ENCODE measurements at places on chromosomes 11 and 22.

DNA sequence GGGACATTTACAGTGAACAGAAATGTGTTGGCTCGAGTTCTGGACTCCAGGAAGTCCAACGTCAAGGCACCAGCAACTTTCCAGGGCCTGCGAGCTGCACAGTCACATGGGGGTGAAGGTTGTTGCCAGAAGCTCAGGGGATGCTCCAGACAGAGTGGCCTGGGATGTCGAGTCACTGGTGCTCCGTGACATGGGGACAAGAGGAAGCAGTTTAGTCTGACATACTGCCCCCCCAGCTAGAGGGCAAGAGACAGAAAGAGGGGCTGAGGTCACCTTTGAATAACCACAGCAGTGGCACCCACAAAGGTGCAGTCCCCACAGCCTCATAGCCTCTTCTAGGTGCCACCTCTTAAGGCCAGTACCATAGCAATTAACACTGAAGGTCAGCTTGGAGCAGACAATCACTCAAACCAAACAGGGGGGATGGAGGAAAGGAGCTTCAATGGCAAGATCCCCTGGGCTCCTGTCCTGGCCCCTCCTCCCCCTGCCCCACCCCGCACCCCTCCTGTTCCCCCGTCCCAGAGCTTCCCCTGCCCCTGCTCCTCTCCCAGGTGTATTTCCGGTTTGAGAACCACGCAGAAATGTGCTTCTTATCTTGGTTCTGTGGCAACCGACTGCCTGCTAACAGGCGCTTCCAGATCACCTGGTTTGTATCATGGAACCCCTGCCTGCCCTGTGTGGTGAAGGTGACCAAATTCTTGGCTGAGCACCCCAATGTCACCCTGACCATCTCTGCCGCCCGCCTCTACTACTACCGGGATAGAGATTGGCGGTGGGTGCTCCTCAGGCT is 3.8 kb downstream of the APOBEC3D start:
- DNase-seq = no peak

DNA sequence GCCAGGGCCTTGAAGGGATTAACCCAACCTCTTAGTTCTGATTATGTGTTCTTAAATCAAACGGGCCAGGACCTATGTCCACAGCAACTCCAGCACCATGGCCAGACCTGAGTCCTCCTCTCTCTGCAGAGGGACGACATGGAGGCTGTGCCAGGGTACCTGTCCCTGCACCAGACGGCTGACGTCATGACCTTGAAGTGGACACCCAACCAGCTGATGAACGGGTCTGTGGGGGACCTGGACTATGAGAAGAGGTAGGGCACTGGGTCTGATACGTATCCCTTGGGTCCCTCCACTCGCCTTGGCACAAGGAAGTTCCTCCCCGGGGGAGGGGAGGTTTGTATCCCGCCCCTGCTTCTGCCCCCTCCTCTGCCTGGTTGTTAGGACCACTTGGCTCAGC is 53.6 kb downstream of the SGSM1 start:
- no peak for DNase-seq

DNA sequence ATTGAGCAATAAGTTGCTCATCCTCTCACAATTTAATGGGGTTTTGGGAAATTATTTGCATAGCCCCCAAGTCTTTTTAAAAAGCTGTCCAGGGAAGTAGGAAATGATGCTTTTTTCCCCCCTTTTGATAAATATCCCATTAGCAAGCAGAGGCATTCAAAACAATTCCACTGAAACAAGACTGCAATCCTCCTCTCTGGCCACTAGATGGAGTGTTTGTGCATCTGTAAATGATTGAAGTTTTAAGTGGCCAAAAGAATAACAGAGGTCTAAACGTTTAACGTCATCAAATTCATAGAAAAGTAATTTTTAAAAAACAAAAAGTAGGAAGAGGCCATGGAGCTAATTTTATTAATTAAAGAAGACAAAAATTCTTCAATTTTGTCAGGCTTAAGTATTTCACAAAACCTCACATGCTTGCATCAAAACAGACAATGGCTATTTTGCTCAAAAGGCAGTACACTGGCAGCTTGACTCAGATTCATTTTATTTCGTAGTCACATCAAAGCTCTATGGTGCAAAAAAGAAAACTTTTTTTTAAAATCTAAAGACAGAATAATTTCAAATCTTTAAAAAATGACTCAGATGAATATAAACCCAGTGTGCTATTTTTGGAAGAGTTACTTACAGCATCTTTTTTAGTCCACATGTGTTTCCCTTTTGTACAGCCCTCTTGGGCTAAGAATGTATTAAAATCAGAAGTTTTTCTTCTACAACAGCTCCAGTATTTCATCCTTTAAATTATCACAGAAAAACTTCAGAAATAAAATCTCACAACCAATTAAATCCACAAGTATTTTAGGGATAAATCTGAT is 17.8 kb downstream of the CHORDC1 start:
- DNase-seq = peak; percentile 7

- no peak for DNase-seq
Observed at GRCh38 chr11:134343646-134344045, 11.9 kb downstream of the GLB1L2 start.

- DNase-seq = no peak
Observed at GRCh38 chr11:117172724-117173421, 5.7 kb upstream of the SIDT2 start.

DNA sequence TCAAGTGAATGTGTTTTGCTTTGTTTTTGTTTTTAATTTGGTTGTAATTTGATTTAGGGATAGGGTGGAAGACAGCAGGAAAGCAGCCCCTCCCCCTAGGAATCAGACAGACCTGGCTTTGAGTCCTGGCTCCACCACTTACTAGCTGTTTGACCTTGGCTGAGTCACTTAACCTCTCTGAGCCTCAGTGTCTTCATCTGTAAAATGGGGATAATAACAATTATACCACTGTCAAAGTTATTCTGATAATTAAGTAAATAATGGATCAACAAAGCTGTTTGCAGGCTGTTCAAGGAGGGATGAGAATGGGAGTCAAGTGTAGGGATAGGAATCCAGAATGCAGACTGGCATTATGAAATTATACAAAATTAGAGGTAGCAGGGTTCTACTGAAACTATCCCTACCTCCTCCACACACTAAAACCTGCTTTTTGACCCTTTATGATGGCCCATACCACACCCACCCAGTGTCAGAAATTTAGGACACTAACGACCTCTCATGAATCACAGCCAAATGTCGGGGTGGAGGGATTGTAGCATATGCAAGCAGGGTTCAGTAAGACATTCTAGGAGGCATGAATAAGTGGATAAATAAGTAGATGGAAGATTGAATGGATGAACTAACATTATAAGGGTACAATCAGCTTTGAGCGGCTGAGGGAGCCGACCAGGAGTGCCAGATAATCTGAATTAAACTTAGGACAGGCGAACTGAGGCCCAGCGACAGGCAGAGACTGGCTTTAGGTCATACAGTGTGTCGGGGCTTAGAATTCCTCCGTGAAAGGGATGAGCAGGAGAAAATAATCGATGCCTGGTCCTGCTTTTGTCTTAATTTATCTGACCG is 974 bp downstream of the ANAPC15 start:
- DNase-seq = no peak

DNA sequence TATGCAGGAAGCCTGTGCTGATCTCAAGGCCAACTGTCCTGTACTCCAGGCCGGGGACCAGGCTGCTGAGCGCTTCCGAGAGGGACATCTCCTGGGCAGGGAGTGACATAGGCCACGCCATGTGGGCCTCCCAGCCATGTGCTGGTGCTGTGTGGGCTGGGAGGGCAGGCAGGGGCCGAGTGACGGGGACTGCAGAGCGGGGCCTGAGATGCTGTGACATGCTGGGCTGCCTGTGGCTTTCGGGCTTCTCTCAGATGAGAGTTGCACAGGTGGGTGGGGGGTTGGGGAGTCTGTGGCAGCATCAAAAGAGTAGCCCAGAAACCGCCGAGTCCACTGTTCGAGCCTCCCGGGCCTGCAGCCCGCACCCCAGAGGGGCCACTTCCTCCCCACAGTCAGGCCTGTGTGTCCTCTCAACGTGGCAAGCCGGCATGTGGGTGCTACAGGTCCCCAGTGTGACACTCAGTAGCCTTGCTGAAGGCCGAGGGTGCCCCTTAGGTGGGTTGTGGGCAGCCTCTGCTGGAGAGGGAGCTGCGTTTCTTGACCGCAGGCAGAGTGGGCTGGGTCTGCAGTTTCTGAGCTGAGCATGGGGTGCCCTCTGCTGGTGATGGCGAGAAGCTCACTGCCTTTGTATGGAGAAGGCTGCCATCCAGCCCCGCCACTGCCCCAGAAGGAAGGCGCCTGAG is 101.2 kb downstream of the BCR start:
- no peak for DNase-seq

DNA sequence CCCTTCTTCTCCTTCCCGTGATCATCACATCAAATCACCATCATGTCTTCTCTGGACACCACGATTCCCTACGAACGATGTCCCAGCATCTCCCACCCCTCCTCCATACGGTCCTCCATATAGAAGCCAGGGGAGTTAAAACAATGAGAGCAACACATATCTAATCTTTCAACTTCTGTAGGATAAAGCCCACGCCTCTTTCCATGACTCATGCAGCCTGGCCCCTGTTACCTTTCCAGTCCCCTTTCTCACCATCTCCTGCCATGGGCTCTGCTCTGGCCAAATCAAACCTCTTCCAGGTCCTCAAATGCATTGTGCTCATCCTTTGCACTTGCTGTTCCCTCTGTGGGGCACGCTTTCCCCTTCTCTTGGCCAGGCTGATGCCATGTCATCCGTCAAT is 23.6 kb downstream of the RPS6KA4 start:
- no peak for DNase-seq

GRCh38 chr11:71208011-71208774 is 44.2 kb downstream of the SHANK2 start:
- no peak for DNase-seq
